NCI-H345 (cell line): ENCODE measurements at places on chromosomes 1 and 21.

GRCh38 chr1:17347769-17348592 lies 24.0 kb upstream of the PADI6 start:
- no peak for DNase-seq

DNA sequence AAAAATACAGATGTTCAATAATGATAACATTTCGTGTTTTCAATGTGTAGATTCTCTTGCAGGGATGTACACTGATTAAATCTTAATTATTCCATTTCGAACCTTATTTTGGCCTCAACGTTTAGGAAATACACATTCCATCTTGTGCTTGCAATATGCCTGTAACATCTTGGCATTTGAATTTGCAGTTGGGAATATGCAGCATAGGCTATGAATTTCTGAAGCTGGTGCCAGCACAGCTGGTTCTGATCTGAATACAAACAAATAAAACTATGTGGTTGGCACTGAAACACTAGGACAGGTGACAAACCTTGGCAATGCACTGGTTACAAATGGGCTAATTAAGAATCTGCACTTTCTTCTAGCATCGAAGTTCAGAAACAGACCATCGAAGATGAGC lies 108.4 kb downstream of the ERG start:
- DNase-seq, result no peak

- no peak for DNase-seq
Observed at GRCh38 chr1:177444997-177445746, 274.4 kb downstream of the BRINP2 start.

DNA sequence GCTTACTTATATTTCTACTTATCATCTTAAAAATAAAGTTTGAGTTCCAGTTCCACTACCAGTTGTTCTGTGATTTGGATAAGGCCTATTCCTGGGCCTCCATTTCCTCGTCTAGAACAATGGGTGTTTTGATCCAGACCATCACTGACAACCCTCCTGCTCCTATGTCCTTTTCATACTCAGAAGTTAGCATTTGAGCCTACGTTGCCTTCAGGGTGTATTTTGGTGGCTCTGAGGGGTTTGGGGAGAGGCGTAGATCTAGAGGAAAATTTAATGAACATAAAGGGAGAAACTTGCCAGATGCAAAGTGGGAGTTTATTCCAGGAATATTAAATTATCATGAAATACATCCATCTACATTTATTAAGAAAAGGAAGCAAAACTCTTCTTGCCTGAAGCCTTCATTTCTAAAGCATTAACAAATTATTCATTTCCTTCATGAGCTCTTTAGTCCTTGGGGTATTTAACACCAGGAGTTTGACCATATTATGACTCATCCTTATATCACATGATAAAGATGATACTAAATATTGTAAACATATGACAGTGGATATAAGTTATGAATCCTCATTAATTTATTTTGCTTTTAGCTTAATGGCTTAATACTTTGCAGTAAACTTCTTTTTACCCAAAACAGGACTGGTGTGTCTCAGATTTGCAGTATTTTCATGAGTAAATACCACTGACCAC lies 47.2 kb upstream of the SYT14 start:
- DNase-seq, result no peak

DNA sequence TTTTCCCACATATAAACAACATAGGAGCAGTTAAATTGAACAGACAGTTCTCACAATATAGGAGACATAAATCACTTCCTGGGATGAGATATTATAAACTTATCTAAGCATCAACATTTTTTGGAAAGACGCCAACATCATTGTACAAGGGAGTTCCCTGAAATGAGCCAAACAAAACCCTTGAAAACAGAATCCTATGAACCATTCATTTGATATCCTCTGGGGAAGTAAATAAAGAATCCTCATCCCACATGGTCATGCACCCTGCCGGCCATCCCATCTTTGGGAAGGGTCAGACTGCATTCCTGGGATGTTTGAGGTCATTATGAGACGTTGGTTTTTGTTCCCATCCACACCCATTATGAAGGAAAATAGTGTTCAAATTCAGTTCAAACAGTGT lies 111.8 kb upstream of the USP25 start:
- DNase-seq, result no peak
